Stimulated activated CD8-positive, alpha-beta memory T cell treated with anti-CD3 and anti-CD28 coated beads, Interleukin-2, amount 100 ng/mL, for 48 hours (primary cell): ENCODE measurements at places on chromosomes 5 and 9.

GRCh38 chr5:63959177-63959982, 2.9 kb downstream of the HTR1A start:
- no peak for DNase-seq

DNA sequence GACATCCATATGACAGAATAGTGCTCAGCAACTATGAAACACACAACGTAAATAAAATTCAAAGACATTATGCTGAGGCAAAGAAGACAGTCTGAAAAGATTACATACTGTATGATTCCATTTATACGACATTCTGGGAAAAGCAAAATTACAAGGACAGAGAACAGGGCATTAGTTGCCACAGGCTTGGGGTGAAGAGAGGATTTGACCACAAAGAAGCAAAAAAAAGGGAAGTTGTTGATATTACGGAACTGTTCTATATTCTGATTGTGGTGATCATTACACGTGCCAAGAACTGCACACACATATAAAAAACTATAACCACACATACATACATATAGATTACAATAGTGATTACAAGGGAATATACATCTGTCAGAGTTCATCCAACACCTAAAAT, 24.1 kb downstream of the CDK5RAP2 start:
- DNase-seq: no peak

GRCh38 chr9:31847963-31848362, 536.5 kb upstream of the ACO1 start:
- DNase-seq: no peak

GRCh38 chr5:52443187-52443586, 344.5 kb upstream of the ITGA1 start:
- no peak for DNase-seq

DNA sequence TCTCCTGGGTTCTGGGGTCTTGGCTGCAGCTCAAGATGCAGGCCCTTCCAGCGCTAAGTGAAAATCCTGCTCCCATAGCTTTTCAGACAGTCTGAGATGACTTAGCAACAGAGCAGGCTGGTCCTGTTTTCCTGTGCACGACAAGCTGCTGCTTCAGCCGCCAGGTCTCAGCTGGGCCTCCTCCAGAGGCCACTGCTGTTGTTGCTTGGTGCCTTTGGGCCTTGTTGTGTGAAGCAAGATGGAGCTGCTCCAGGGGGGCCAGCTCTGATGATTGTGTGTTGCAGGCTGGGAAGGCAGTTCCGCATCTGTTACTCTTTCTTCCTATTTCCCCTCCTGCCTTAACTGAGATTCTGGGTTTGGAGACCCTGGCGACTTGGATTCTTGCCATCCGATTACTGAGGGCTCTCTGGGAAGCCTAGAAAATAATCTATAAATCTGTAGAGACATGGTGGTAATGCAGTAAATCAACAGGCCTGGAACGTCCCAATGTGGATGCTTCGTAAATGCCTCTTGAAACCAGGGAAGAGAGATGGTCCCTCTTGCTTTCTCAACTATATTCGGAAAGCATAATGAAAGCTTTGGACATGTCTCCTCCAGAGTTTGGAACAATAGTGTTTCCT, 3.2 kb downstream of the MAP1B start:
- DNase-seq: no peak

DNA sequence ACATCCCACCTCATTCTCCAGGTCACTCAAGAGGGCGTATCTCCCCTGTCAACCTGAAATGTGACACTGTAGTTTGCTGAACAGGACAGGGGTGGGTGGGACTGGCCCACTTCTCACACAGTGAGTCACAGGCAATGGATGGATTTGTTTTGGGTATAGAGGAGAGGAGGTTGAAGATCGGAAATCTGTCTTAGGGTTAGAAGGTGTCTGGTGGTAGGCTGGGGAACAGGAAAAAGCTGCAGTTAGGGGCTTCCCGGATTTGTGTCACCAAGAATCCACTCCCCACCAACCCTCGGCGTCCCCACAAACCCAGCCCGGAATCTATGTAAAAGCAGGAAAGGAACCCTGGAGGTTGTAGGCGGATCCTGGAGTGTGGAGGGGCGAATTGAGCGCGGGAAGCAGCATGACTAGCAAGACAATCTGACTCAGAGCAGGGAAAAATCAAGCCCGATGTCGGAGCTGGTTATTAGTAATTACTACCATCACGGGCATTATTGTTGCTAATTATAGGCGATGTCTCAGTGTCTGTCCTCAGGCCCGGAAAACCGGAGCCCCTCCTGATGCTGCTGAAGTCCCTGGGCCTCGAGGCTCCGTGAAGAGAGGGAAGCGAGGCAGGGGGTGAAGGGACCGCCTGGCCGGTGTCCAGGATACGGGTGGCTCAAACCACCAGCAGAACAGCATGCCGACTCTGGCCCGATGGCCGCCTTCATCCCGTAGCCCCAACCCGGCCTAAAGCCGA, 1.7 kb upstream of the IRX1 start:
- no peak for DNase-seq

DNA sequence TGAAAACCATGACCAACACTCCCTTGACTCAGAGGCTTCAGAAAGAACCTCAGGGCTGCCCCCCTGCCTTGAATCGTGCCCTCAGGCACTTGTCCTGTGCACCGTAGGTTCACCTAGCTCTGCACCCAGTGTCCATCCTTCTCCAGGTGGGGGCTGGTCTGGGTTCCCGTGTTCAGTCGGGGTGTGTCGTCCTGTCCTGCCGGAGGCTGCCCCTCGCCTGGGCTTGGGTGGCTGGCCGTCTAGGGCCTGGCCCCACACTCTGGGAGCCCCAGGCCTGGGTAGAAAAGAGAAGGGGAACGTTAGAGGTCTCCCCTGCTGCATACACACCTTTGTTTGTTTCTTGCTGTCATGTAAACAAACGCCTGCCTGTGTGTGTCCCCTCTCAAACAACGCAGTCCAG, 29.3 kb downstream of the CATSPER3 start:
- DNase-seq: no peak

- no peak for DNase-seq
Observed at GRCh38 chr9:95225076-95225725, 92.3 kb downstream of the FANCC start.

DNA sequence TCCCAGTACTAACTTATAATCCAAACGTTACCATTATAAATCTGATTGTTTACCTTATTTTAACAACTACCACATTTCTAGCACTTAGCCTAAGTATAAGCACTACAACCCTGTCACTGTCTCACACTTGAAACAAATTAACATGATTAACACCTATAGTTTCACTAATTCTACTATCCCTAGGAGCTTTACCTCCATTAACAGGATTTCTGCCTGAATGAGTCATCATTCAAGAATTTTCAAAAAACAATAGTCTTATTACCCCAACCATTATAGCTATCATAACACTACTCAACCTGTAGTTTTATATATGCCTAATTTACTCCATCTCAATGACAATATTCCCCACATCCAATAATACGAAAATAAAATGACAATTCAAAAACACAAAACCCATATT, 89.6 kb downstream of the INSL6 start:
- no peak for DNase-seq

- no peak for DNase-seq
Observed at GRCh38 chr5:74655716-74656115, 15.2 kb upstream of the ENC1 start.

DNA sequence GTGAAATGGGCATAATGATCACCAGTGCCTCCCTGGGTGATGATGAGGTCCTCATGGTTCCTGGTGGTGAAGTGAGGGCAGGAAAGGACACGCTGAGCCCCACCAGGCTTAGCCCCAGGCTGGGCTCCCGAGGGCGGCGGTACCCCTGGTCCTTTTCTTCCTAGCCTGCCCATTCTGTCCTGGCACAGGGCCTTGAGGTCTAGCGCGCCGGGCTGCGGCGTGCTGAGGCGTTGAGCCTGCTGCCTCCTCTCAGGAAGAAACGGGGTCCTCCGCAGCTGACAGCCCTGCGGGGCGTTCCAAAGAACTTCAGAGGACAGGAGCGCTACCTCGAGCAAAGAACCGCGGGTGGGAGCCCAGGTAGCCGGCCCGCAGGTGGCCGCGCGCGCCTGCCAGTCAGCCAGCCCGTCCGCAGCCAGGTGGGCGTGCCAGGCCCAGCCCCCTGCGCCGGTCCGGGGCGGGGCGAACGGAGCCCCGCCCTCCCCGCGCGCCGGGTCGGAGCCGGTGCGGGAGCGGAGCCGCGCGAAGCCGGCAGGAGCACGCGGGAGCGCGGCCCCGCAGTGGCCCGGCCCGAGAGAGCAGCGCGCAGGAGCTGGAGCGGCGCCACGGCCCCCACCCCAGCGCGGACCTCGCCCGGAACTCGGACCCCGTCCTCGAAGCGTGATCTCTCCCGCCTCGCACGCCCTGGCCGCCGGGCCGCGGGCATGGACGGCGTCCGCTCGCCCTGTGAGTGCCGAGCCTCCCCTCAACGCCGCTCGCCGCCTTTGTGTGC, at the start of gene WNK2:
TSS of gene WNK2 (plus strand) at position 477 of the 769 bp plus-strand sequence. CDS start 791 bp downstream, outside the sequence.
- peak; percentile 22 for DNase-seq

GRCh38 chr5:108101821-108102220, 280.1 kb downstream of the FBXL17 start:
- no peak for DNase-seq

DNA sequence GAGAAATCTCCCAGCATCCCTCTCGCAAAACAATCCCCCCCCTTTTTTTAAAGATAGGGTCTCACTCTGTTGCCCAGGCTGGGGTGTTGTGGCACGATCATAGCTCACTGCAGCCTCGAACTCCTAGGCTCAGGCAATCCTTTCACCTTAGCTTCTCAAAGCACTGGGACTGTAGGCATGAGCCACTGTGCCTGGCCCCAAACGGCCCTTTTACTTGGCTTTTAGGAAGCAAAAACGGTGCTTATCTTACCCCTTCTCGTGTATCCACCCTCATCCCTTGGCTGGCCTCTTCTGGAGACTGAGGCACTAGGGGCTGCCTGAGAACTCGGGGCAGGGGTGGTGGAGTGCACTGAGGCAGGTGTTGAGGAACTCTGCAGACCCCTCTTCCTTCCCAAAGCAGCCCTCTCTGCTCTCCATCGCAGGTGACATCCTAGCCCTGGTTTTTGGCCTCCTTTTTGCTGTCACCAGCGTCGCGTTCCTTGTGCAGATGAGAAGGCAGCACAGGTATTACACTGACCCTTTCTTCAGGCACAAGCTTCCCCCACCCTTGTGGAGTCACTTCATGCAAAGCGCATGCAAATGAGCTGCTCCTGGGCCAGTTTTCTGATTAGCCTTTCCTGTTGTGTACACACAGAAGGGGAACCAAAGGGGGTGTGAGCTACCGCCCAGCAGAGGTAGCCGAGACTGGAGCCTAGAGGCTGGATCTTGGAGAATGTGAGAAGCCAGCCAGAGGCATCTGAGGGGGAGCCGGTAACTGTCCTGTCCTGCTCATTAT, 6.8 kb downstream of the CA9 start:
- no peak for DNase-seq

DNA sequence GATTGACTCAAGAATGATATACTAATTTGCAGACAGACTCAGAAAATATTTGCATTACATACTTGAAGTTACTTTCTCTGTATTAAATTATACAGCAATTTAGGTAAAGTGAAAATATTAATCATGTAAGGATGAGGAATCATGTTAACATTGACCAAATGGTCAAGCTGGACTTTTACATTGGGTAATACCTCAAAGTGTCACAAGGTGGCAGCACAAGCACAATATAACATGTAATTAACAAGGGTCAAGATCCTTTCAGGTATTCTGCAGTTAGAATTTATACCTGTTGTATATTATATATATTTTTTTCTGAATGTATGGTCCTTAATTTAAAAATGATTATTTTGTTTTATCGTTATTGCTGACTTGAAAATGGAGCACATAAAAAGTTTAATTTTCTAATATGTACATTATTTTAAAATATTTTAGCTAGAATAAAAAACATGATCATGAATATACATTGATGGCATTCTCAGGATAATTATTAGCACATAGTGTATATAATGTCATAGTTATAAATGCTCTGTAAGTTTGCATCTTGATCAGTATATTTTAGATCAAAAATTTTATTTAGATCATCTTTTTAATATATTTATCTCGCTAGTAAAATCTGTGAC, 8.6 kb downstream of the HAPLN1 start:
- no peak for DNase-seq

DNA sequence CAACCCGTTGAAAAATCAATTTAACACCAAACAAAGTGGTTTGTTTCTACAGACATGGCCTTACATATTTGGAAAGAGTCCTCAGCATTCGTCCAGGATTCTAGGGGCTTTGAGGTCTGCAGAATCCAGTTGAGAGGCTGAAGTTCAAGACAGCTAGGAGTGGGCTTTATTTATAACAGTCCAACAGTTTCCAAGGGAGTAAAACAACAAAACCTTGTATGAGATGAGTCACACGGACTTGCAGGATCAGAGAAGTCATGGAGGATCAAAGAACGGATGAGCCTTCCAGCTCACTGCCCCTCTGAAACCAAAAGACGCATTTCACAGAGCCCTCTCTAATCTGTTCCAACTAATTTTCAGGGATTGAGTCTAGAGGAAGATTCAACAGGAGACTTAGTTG, 11.1 kb upstream of the ESM1 start:
- no peak for DNase-seq

DNA sequence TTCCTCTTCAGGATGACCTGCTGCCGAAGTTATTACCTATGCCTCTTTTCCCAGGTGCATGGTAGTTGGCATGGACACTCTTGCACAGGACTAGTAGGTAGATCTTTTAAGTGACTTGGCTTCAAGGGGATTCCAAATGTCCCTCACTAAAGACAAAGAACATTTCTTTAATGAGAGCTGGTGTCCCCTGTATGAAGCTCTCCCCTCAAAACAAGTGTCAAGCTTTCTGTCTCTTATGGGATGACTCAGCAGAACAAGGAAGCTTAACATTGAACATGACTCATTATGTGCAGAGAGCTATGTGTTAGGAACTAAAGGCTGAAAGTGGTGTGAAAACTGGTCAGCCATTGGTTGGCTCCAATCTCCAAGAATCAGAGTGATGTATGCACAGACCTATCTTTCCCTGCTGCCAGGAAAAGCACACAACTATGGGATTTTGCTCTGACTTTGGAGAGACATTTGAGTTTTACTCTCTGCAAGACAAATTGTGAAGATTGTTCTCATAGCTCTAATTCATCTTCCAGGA, 120.5 kb downstream of the PRDM6 start:
- no peak for DNase-seq

GRCh38 chr9:120410925-120411501, 169.0 kb downstream of the CDK5RAP2 start:
- DNase-seq: no peak

GRCh38 chr9:93240891-93241334, 57.0 kb downstream of the WNK2 start:
- no peak for DNase-seq

DNA sequence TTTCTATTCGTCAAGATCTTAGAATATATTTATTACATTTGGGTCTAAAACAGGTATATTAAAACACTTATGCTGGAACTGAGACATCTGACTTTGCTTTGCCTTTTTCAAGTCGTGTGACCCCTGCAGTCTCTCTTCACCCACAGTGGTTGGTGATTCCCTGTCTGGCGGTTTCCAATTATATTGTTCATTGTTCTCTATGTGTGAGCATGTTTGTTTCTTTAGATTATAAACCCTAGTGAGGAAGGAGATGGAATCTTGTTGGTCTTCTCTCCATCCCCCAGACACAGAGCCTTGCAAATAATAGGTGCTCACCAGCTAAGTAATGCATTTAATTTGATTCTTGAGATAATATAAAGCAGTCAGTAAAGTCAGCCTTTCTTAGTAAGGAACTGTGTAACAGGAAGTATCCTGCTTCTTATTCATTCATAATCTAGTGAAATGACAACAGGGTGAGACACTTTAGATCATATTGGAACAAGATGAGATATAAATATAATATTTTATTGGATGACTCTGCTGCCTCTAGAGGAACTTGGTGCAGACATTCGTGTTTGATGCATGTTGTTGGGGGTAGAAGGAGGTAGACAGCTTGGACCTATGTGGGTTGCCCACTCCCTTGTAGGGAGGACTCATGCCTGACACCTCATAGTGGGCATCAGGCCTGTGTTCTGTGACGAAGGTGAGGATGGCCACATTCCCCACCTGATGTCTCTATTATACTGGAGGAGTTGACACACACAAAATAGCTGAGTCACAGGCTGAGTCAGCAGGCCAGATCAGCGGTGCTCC, 88.1 kb downstream of the FGF1 start:
- DNase-seq: no peak
